Adrenal gland (tissue), 19 donors: ENCODE measurements at places on chromosomes 11 and 22. TPM values are rescaled to one million over a fixed set of nuclear protein-coding genes. Genes with fewer than 3 reads are reported as not detected.

DNA sequence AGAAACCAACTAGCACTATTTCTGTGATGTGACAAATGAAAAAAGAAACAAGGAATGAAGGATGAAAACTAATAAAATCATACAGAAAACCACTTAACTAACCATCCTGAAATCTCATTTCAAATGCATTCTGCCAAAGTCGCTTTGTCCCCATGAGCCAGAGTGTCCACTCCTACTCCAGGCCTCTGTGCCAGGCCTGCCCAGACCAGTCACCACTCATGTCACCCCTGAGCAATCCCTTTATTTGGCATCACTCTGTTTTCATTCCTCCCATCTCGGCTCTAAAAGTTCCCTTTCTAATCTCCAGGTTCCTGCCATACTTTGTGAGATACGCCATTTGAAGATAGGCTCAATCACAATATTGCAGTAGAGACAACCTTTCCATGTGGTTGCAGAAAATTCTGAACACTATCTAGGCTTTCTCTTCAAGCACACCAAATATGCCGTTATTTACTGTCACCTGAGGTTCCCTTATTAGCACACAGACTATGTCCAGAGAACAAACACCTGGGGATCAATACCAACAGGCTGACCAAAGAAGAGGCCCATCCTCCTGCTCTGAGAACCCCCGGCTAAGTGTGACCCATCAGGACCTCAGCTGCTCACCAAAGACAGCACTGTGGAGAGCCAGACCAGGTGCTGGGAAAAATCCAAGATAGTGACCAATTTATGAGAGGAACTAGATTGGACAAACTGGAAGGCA, 202.4 kb downstream of the LARGE1 start:
- no peak for DNase-seq

- no peak for DNase-seq
These were observed 18.5 kb upstream of the ARHGAP20 start for GRCh38 chr11:110730773-110731172.

DNA sequence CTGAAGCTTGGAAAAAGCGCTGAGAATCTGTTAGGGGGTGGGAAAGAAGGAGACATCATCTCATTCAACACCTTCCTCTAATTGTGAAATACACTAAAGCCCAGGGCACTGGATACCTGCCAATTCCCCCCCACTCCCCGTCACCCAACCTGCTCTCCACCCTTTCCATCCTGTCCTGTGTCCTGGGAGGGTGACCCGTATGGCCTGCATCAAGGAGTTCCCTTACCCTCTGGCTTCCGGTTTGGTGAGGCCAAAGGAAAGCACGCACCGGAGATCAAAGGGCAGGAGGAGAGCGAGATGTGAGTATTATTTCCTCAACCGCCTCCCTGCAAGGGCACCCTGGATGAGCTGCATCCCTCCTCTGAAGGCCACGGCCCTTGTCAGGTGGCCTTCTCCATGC, 65.0 kb upstream of the PTPRJ start:
- no peak for DNase-seq

GRCh38 chr11:10023212-10023611, 270.8 kb downstream of the SBF2 start:
- DNase-seq = no peak

DNA sequence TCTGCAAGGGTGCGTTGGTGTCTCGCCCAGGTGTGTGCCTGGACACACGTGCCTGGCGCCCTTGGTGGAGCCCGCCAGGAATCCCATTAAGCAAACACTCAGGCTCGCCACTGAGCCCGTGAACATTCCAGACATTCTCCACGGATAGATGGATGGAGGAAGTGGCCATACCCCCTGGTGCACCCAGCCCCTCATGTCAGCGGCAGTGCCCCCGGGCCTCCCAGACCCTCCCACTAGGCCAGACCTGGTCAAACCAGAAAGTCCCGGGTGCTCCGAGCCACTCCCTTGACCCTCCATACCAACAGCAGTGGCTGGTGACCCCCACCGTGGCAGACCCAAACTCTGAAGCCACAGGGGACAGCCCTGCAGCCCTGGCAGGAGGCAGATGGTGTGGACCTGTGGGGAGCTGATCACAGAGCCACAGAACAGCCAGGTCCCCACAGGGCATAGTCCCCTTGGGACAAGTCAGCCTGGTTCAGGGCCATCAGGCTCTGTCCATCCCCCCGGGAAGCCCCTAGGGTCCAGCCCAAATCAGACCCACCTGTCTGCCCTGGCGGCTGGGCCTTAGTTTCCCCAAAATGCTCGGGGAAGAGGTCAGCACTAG, 1.9 kb downstream of the EPS8L2 start:
- DNase-seq = no peak

Gene THY1
- total RNA-seq = 38.7 TPM

Gene PKP3
- 0.65 TPM for total RNA-seq

Gene CFAP300
- total RNA-seq = 9.1 TPM

Gene PGA4
- 0.65 TPM for total RNA-seq
